NCI-H187 treated with DMSO at 0.1 percent for 48 hours (cell line): ENCODE measurements at places on chromosomes 6 and 20.

GRCh38 chr6:157904999-157905398 lies 76.7 kb upstream of the SYNJ2 start:
- no peak for DNase-seq

- DNase-seq, result no peak
These were observed 12.4 kb upstream of the ZSCAN9 start for GRCh38 chr6:28212510-28213212.

GRCh38 chr6:157774153-157775135 lies 48.6 kb upstream of the SNX9 start:
- no peak for DNase-seq

DNA sequence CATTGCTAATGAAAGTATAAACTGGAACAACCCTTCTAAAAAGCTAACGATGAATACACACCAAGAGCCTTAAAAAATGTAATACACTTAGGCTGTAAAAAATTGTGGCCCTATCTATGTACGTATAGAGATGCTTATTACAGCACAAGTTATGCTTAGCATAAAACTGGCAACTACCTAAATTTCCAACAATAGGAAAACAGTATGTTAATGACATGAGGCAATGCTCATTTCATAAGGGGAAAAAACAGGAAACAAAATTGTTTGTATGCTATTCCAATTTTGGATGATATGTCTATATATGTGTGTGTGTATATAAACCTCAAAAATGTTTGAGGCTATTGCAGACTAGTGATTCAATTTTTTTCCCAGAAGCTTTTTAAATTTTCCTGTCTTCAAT lies 82.5 kb downstream of the DTNBP1 start:
- DNase-seq, result no peak

- DNase-seq, result no peak
These were observed 30.0 kb upstream of the ZNF133 start for GRCh38 chr20:18258126-18258860.

GRCh38 chr6:38406096-38406495 lies 233.6 kb downstream of the BTBD9 start:
- no peak for DNase-seq

DNA sequence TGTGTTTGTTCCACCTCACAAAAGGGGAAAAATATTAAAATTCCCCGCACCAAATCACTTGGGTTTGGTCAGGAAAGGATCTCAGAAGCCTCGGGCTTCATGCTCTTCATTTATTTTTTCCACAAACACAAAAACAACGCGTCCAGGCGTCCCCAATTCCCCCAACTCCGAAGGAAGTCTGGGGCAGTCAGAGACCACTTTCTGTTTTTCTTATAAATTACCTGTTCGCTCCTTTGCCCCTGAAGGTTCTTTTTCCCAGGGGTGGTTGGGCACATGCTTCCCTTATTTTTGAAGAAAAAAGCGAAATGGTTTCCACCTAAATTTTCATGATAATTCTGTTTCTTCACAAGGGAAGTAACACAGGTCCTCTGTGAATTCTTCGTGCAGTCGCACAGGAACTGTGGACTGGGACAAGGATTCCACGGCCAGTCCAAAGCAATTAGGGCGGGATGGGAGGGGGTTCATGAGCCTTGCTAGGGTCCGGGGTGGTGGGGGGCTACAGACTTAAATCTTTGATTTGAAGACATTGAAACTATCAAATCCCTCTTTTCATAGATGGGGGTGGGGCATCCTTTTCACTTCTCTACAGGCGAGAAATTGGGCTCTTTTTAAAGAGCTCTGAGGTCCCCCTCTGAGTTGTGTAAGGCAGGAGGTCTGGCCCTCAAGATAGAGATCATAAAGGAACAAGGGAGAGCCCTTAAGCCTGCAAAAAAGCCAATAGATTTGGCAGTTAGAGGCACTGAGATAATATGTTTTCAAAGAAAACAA lies 30.5 kb upstream of the HFE start:
- no peak for DNase-seq

GRCh38 chr6:169714178-169714577 lies 10.1 kb downstream of the PHF10 start:
- DNase-seq, result no peak
